ENCODE measurements at places on chromosomes 6 and 20.

GRCh38 chr6:136085370-136086115, 164.6 kb downstream of the MTFR2 start:
- DNase-seq, result no peak

DNA sequence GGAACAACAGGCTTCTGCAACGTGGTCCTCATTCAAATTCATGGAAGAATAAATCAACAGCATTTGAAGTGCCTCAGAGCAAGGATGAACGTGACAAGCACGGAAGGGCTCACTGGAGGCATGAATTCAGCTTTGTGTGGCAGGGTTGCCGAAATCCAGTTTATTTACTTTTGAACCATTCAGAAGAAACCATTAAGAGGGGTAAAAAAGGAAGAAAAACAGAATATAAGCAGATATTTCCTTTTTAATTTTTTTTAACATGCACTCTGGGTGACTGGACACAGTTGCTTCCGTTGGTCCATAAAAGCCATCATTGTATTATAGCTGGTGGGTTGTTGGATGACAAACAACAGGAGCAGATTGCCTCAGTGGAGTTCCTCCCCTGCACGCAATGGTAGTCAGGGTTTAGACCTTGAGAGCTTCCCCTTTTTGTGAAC, 17.3 kb upstream of the SNRPB2 start:
- DNase-seq, result no peak

DNA sequence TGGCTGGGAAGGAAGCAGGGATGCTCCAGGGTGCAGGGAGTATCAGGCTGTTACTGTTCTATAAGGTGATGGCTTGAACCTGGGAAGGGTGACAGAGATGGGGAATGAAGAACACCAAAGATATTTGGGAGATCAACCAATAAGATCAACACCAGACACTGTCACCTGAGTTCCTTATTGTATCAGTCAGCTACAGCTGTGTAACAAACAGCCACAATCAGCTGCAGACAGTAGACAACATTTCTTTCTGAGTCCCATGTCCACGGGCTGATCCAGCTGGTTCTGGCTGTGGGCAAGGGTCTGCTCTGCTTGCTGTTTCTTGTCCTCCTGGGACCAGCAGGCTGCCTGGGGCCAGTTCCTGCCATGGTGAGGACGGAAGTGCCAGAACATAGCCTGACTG, 31.3 kb upstream of the SLCO4A1 start:
- DNase-seq, result no peak

- DNase-seq, result peak; percentile 42
Observed at GRCh38 chr6:34239500-34239825, 2.8 kb downstream of the HMGA1 start.

DNA sequence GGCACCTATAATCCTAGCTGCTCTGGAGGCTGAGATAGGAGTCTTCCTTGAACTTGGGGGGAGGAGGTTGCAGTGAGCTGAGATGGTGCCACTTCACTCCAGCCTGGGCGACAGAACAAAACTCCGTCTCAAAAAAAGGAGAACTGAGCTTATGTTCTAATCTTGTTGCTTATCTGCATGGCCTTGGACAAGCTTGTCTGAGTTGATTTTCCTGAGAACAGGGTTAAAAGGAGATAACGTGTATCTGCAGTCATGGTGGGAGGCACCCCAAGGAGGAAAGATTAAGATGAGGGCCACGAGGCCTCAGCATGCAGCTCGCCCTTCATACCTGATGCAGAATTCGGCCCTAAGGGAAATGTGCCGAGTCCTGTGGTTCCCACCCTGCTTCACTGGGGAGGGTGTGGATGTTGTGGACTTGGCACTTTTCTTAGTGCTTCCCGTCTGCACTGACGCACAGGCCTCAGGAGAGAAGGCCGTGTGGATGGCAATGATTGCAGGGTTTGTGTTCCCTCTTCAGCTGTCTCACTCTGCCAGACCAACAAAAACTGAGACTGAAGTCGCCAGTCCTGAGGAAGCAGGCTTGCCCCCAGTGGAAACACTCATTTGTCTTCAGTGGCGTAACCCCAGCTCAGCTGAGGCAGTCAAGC, 56.3 kb downstream of the EZR start:
- peak; percentile 52 for DNase-seq

DNA sequence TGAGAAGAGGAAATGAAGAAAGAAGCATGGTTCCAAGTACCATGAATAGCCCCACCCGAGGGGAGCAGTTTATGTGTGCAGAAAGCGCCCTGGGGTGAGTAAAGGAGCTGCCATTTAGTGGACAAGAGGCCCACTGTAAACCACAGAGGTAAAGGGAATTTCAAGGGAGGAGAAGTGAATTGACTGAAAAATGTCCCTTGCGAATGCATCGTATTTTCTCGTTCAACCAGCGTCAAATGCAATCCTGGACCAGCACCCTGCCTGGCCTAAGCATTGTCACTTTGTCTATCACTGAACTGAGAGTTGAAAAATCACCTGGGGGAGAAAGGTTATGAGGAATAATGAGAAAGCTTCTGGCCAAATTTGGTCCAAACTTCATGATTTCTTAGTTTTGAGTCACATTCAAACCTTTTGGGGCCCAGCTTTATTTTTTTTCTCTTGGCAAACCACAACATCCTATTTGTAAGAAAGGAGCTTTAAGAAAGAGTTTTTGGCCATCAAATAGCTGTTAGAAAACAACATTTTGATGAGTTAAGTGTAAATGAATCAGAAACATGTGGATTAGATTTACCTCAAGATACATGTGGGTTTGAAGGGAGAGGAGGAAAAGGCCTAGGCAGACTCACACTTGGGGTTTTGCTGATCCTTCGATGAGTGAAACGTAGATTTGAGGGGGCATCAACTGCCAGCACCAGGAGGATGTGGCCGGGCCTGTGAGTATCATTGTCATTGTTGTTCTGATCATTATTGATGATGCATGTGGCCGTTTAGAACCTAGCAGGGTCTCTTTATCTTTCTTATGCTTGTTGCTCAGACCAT, 214.0 kb downstream of the CLIC5 start:
- no peak for DNase-seq

DNA sequence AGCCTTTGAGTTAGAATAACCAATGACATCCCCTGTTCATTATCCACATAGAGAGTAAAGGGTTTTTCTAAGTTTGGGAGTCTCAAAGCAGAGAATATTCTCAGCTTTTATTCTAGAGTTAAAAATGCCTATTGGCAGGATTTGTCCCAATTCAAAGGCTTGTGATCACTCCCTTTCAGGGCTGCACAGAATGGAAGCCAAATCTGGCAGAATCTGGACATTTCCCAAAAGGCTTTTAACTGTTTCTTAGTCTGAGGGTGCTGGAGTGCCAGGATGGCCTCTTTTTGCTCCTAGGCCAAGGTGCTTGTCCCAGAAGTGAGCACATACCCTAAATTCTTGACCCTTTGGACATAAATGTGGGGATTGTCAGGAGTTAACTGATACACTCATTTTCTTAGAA, 556.6 kb downstream of the DOK5 start:
- DNase-seq, result no peak
